ENCODE measurements at places on chromosomes 3 and 15.

- DNase-seq, result no peak
Measured at GRCh38 chr3:33825111-33825510, 26.7 kb downstream of the PDCD6IP start.

DNA sequence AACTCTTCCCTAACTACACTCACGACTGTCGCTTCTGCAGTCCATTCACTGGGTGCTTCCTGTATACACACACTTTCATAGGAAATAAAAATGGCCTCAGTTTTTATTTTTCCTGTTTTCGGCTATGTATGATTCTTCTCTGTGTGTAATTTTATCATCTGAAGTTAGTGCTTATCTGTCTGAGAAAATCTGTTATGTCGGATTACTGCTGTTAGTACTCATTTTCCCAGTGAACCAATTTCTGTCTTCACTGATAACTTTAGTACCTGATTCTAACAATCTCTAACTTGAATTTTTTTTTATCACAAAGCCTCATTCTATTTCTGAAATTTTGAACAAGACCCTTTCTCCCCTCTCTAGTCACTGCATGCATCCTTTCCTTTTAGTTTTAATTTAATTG is 20.9 kb downstream of the RAB5A start:
- DNase-seq, result no peak

- no peak for DNase-seq
Measured at GRCh38 chr15:98476559-98476958, 171.8 kb upstream of the IGF1R start.

GRCh38 chr15:90889313-90889730 is 5.0 kb downstream of the FES start:
- DNase-seq, result no peak

GRCh38 chr3:46607603-46608028 is 4.7 kb upstream of the FAM240A start:
- DNase-seq, result no peak

DNA sequence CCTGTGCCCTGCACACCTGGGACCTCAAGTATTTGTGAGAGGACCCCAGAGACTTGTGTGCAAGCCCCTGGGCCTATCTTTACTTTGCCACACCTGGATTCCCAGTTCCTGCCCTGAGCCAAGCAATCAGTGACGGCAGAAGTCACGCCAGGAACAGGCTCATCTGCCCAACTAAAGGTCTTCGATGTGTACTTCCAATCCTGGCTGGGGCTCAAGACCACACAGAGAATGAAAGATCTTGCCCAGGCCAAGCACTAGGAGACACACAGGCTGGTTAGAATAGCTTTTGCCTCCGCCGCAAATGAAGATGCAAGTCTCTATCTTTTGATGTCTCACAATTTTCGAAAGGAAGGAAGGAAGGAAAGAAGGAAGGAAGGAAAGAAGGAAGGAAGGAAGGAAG is 228.8 kb downstream of the OCA2 start:
- DNase-seq, result no peak

- DNase-seq, result no peak
Measured at GRCh38 chr3:65960087-65960486, 78.6 kb downstream of the MAGI1 start.

DNA sequence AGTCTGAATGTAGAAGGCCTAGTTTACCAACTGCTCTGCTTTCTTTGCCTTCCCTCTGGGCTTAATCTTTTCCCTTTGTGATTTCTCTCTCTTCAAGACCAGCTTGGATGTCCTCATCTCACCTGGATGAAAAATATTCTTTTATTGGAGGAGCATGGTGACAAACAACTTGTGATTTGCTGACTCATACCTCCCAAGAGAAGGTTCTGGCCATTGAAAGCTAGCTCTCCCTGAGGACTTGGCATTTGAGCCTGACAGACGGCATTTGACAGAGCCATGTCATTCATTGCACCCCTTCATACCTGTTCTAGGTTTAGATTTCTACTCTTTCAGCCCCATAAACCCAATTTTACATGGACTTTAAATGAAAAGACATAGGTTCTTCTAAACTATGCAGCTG is 33.3 kb downstream of the ATG7 start:
- no peak for DNase-seq

- no peak for DNase-seq
Measured at GRCh38 chr3:40546816-40547215, 22.1 kb downstream of the ZNF621 start.

- DNase-seq, result no peak
Measured at GRCh38 chr3:14630404-14631100, 21.0 kb upstream of the CCDC174 start.

DNA sequence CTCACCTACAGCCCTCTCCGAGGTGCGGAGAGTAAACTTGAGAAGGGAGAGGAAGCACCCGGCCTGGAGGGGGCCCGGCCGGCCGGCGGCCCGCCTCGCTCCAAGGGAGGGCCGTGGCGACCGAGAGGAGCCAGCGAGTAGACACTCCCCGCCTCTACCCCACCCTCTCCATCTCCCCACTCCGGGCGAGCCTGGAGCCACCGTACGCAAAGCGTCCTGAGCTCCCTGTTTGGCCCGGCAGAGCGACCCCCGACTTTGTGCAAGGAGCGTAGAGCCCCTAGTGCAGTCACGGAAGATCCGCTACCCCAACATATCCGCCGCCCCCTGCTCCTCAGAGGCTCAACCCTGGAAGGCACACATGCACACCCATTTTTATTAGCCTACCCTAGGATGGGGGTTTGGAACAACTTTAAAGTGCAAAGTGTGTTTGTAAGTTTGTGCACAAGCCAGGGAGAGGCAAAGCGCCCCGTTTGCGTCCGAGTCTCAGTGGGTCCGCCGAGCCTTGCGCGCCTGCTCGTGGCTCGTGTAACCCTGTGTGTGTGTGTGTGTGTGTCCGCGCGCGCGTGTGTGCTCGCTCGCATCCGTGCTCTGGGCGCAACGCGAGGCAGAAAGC is 508 bp upstream of the SMAD6 start:
- DNase-seq, result no peak

- DNase-seq, result no peak
Measured at GRCh38 chr3:45632956-45633355, 38.4 kb downstream of the LIMD1 start.

DNA sequence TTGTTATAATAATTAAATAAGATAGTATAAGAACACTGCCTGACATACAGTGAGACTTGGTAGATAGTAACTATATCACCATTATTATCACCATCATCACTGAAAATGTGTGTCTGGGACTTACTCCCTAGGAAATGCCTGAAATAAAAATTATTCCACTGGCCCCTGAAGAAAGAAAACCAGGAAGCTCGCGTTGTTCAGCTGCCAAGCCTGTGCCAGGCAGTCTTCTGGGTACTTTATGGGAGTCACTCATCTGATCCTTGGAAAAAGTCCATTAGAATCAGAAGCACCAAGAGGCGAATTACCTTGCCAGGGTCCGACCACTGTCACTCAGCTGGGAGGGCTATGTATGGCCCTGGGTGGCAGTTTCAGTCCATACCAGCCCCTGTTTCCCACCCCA is 220.3 kb upstream of the TPM1 start:
- DNase-seq, result no peak

- DNase-seq, result no peak
Measured at GRCh38 chr3:149968216-149968615, 2.5 kb downstream of the PFN2 start.

DNA sequence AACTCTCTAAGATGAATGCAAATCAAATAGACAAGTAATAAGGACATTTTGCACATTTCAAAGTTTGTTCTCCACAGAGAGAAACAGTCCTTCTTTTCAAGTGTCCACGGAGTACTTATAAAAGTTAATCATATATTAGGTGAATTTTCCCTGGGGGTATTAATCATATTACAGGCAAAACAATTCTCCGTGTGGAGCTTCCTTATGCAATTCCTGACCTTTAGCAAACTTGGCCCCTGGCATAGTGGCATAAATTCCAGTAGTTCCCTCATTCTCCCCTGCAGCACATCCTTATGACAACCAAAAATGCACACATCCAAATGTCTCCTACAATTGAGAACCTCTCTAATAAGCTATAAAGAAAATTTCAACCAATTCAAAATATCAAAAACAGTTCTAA is 34.4 kb downstream of the FSIP1 start:
- no peak for DNase-seq

GRCh38 chr3:126944089-126944965 is 38.6 kb upstream of the PLXNA1 start:
- no peak for DNase-seq

GRCh38 chr15:55860468-55860867 is 117.5 kb upstream of the PRTG start:
- DNase-seq, result no peak

GRCh38 chr3:169627073-169627472 is 36.4 kb downstream of the MECOM start:
- no peak for DNase-seq

GRCh38 chr3:157232141-157232540 is 72.2 kb upstream of the CCNL1 start:
- DNase-seq, result no peak

DNA sequence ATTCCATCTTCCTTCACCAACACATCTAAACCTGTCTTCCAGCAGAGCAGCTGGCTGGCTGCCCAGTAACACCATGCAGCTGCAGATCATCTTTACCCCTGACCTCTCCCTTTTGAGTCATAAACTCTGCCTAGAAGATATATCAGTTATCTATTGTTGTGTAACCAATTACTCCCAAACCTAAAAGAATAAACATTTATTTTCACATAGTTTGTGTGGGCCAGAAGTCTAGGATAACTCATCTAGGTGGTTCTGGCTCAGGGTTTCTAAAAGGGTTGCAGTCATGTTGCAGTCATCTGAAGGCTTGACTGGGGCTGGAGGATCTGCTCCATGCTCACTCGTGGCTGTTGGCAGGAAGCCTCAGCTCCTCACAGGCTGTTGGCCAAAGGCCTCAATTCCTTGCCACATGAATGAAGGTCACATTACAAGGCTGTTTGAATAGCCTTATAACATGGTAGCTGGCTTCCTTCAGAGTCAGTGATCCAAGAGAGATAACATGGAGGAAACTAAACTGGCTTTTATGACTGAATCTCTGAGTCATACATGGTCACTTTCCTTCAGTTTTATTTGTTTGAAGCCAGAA is 92.8 kb downstream of the GOLIM4 start:
- DNase-seq, result no peak

DNA sequence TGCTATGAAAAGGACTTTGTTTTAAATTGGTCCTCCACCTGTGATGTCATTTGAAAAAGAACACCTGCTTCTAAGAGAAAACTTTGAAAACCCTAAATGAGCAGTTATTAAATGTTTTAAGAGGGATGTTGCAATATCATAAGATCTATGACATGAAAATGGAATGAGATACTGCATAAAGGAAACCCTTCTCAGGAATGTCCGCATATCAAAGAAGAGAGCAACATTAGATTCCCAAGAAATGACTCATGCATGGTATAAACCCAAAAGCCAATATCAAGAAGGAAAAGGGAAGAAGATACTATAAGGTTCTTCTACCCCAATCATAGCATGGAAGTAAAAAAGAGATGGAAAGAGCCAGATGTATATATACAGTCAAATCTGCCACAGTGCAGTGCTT is 627.5 kb upstream of the LMCD1 start:
- DNase-seq, result no peak

DNA sequence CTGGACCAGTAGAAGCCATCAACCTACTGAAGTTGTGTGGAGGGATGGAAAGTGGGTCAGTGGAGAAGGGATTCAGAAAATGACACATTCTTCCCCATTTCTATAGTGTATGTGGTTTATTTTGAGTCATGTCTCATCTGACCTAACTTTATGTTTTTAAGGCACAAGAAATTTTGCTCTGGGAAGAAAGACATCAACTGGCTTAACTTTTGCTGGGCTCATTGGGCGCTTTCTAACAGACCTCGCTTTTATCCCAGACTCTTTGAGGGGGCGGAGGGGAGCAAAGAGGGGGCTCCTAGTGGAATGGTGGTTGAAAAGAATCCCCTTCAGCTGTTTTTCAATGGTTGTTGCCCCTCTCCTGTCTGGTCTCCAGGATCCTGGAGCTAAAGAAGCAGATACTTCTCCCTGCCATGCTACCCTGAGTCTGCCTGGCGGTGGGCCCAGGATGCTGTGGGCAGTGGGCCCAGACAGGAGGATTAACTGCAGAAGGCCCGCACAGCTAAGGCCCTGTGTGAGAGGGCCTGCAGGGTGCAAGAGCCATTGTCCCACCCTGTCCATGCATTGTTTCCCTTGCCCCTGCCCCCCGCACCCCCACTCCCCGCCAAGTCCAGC is 14.5 kb downstream of the CSRNP1 start:
- no peak for DNase-seq

DNA sequence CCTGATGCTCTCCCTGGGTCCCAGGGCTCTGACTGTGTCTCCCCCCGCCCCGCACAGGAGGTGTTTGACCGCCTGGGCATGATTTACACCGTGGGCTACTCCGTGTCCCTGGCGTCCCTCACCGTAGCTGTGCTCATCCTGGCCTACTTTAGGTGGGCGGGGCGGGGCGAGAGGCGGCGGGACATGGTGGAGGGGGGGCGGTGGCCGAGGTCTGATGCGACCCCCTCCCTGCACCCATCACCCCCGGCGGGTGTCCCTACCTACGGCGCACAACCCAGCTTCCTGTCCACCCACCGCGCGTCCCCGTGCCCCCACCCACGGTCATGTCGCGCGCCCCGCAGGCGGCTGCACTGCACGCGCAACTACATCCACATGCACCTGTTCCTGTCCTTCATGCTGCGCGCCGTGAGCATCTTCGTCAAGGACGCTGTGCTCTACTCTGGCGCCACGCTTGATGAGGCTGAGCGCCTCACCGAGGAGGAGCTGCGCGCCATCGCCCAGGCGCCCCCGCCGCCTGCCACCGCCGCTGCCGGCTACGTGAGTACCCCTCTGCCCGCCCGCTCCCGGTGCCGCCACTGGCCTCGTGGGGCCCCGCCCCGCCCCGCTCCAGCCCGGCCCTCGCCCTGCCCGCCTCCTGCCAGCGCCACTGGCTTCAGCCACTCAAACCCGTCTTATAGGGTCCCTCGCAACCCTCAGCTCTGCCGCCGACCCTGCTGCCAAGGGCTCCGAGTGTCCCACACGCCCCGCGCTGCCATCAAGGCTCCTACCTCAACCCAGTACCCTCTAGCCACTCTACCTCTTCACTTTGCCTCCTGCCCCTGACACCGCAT is 21.0 kb downstream of the PTH1R start:
- no peak for DNase-seq

DNA sequence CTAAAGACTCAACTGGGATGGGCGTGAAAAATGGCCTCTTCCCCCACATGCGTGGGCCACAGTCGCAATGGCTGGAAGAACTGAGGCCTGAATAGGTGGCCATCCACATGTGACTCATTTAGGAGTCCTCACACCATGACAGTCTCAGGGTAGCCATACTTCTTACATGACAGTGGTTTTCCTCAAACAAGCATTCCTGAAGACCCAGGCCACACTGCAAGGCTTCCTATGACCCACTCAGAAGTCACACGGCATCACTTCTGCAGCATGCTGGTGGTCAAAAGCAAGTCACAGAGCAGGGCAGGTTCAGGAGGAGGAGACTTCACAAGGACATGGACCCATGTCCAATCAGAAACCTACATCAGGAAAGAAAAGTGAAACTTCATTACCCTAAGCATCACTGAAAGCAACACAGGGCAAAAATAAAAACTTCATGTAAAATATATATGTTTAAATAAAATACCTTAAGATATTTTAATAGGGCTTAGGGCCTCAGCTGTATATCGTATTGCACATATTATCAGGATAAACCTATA is 257.1 kb downstream of the OPA1 start:
- no peak for DNase-seq
